ENCODE measurements at places on chromosomes 12 and 14. TPM values are rescaled to one million over a fixed set of nuclear protein-coding genes. Genes with fewer than 3 reads are reported as not detected.
A peak's percentile ranks its signal among the peaks of the same experiment; 100 is the strongest.

TAS2R30 gene
- polyA plus RNA-seq: not detected

GRCh38 chr12:9587987-9588600, 19.6 kb downstream of the KLRB1 start:
- no peak for DNase-seq

FOXN4 gene
- not detected for polyA plus RNA-seq

MYL2 gene
- not detected for polyA plus RNA-seq

ZNF219 gene
- polyA plus RNA-seq: 1.1 TPM

CD27 gene
- polyA plus RNA-seq: 14.8 TPM

- no peak for DNase-seq
These were observed 7.3 kb upstream of the HHIPL1 start for GRCh38 chr14:99637624-99638023.

DNA sequence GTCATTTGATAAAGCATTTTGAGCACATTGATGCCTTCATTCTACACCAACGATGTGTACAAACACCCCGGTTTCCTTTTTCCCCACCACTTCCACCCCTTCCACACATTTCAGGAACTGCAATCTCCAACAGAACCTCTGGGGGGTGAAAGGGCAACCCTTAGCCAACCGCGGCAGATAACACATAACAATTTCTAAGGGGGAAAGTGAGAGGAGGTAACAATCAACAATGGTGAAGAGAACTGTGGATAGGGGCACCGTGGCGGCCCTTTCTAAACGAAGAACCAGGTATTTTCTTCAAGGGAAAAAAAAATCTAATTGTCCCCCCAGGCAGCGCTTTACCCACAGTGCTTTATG, 1.1 kb downstream of the KITLG start:
- DNase-seq: no peak

- DNase-seq: no peak
These were observed 47.1 kb downstream of the CCDC60 start for GRCh38 chr12:119381471-119382235.

DNA sequence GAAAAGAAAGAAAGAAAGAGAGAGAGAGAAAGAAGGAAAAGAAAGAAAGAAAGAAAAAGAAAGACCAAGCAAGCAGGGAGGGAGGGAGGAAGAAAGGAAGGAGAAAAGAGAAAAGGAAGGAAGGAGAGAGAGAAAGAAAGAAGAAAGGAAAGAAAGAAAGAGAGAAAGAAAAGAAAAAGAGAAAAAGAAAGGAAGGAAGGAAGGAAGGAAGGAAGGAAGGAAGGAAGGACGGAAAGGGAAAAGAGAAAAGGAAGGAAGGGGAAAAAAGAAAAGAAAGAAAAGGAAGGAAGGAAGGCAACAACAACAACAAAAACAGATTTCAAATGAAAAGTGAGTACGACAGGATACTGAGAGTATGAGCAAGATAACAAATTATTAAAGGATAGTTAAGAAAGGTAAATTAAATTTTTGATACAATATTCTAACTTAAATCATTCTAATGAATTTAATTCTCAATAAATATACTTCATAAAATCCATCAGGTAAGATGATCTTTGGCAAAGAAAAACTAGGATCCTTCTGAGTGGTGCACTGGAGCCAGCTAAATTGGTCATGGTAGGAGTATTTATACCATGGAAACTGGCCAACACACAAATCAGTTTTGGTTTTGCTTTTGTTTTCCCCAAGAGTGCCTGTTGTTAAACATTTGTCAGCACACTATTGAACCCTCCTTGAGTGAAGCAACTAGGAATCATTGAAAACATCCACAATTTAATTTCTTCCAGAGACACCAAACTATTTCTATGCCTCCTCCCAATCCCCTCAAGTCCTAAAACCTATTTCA, 56.1 kb upstream of the DYRK2 start:
- DNase-seq: peak; percentile 15

KRT2 gene
- not detected for polyA plus RNA-seq

GRCh38 chr12:132040906-132041606, 91.3 kb downstream of the EP400 start:
- DNase-seq: no peak

GRCh38 chr12:109538191-109538863, 35.0 kb downstream of the MMAB start:
- no peak for DNase-seq

- DNase-seq: no peak
These were observed 439.4 kb upstream of the DCN start for GRCh38 chr12:91622037-91622436.

BCL2L14 gene
- not detected for polyA plus RNA-seq

- no peak for DNase-seq
These were observed 201.7 kb upstream of the PLXNC1 start for GRCh38 chr12:93946542-93947150.

DNA sequence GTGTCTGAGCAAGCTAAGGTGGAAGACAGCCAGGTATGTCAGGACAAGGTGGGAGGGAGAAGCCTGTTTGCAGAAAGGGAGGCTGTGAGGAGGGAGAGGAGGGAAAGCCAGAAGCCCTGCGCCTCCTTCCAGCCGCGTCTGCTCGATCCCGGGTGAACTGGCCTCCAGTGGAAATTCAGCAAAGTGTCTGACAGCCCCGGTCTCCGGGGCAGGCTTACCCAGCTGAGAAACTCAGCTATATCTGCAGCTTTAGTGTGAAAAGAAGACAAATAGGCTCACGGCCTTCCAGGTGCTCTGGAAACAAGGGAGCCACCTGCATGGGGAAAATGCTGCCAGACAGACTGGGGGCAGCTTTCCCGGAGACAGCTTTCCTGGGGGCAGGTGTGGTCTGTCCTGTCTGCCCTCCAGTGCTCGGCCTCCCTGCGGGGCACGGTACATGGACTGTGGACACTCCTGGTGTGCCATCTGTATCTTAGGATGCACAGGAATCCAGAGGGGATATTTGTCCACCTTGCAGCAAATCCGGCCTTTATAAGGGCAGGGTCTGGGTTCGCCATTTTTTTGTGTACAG, 6.3 kb downstream of the RFLNA start:
- no peak for DNase-seq

GRCh38 chr12:64054079-64054520, 168.0 kb downstream of the KICS2 start:
- no peak for DNase-seq

GRCh38 chr12:28178775-28179174, 11.5 kb upstream of the CCDC91 start:
- DNase-seq: no peak

- DNase-seq: no peak
These were observed 275.2 kb upstream of the CRY1 start for GRCh38 chr12:107368586-107368985.

DNA sequence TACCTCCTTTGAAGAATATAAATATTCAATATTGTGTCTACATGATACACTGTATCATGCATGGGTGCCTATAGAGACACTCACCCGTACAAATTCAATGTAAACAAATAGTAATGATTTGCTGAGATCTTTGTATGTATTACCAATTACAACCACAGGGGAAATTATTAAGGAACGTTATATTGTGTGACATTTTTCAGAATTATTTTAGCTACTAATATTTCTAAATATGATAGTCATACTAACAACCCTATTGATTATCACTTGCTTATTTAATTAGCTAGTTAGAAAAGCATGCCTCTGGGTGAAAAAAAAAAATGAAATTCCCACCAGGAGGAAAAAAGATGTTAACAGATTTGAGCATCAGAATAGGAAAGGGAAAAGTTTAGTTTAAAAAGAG, 2.1 kb downstream of the SOX5 start:
- DNase-seq: no peak

GRCh38 chr12:46158501-46158900, 110.3 kb downstream of the SLC38A1 start:
- no peak for DNase-seq

DNA sequence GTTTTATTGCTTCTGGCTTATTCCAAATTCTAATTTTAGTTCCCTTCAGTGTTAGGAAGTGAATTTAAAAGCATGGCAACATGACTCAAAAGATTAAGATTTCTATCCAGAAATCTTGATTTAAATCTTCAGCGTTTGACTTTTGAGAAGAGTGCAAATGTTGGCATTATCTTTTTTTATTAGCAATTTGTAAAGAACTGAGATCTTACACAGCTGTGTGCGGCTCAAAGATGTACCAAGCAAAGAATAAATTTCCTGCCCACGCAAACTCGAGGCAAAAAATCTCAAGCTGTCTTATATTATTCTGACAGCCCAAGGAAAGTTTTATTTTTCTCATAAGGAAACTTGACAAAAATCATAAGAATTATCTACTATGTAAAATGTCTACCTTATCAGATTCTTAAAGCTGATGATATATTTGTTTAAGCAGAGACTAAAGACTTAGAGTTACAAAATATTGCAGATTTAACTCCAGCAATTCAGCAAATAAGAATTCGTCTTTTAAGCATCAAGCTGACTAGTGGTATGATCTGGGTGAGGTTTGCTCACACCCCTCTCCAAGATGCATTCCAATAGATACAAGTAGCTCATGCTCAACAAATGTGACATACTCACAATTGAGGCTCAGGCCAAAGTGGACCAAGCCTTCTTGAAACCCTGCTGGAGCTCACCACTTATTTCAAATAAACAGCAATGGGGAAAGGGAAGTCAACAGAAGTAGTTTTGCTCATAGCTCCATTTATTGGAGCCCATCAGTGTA, 47.4 kb upstream of the POC1B start:
- no peak for DNase-seq

GRCh38 chr12:110846615-110847566, at the start of gene CCDC63:
TSS of gene CCDC63 (plus strand) at chr12:110846987. CDS start at chr12:110852955, 5,968 bp downstream.
- DNase-seq: peak; percentile 28

- no peak for DNase-seq
These were observed 849 bp downstream of the WNT1 start for GRCh38 chr12:48978741-48979601.

GRCh38 chr12:95634622-95635621, 83.6 kb upstream of the USP44 start:
- DNase-seq: no peak

DNA sequence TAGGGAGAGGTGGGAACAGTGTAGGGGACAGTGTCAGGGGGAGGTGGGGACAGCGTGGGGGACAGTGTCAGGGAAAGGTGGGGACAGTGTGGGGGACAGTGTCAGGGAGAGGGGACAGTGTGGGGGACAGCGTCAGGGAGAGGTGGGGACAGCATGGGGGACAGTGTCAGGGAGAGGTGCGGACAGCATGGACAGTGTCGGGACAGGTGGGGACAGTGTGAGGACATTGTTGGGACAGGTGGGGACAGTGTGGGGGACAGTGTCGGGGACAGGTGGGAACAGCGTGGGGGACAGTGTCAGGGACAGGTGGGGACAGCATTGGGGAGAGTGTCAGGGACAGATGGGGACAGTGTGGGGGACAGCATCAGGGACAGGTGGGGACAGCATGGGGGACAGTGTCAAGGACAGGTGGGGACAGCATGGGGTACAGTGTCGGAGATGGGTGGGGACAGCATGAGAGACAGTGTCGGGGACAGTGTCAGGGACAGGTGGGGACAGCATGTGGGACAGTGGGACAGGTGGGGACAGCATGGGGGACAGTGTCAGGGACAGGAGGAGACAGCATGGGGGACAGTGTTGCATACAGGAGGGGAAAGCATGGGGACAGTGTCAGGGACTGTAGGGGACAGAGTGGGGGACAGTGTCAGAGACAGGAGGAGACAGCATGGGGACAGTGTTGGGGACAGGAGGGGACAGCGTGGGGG, 139.0 kb downstream of the TMEM121 start:
- no peak for DNase-seq

CMKLR1 gene
- polyA plus RNA-seq: 0.09 TPM
